ENCODE measurements at places on chromosomes 1 and 21.

GRCh38 chr21:16797966-16798365 is 714.9 kb upstream of the CXADR start:
- no peak for DNase-seq

DNA sequence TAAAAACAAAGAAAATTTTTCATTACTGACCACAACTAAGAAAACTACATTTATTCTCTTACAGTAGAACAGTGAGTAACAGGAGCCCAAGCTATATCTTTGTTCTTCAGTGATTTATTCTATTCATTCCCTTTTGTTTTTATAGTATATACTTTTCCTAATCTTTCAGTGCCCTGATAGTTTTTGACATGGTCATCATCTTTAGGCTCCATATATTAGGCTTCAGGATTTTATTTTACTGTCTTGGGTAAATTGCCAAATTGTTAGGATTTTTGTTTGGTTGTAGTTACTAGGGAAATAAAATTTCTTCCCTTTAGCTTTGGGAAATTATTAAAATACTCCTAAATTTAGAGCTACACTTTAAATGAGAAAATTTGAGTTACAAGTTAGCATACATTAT is 10.3 kb downstream of the FBXO28 start:
- DNase-seq: no peak

DNA sequence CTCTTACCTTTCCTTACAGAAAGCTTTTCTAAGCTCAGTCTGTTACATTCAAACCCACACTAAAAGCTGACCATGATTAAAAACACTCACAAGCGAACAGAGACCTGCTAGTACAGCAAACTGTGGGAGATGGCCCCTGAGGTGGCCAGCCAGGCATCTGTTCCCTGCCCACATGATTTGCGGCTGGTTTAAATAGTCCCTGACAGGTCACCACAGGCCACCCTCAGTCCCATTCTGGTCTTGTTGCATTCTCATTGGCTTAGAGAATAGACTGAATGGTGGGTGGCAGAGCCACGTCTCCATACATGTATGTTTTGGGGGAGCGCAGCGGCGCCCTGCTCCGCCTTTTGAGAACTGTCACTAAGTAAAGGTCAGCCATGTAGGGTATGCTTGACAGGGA is 2.3 kb upstream of the ACTA1 start:
- no peak for DNase-seq

- no peak for DNase-seq
Measured at GRCh38 chr1:32525661-32526444, 13.4 kb upstream of the ZBTB8A start.

DNA sequence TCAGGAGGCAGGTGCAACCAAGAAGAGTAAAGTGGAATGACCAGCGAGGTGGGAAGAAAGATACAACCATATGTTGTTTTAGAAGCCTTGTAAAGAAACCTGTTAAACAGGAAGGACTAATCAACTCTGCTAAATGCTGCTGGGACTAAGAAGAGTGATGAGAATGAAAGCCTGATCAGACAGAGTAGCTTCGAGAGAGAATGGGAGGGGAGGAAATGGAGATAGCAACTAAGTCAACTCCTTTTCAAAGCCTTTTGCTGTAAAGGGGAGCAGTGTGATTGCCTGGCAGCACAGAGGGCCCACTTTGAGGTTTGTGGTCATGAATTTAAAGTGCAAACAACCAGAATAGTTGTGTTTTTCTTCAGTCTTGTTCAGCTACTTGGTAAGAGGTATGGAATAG is 31.4 kb downstream of the SLC30A7 start:
- no peak for DNase-seq

DNA sequence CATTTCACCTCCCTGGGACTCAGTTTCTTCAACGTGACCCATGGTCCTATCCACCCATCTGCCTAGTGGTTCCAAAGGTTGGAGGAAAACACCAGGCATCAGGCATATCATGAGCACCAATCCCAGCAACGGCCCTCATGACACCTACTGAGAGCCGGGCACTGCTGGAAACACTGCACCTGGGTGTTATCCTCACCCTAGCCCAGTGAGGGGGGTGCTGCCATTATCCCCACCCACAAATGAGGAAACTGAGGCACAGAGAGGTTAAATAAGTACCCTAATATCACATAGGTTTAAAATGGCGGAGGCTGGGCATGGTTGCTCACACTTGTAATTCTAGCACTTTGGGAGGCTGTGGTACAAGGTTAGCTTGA is 206.9 kb downstream of the MATN1 start:
- no peak for DNase-seq

- DNase-seq: no peak
Measured at GRCh38 chr1:227844320-227845146, 29.1 kb downstream of the PRSS38 start.

- no peak for DNase-seq
Measured at GRCh38 chr1:213986020-213986924, 1.5 kb upstream of the PROX1 start.

GRCh38 chr1:59408608-59409240 is 111.8 kb downstream of the FGGY start:
- DNase-seq: no peak
